Liver (tissue), 10 donors: ENCODE measurements at places on chromosomes 16 and 17.

DNA sequence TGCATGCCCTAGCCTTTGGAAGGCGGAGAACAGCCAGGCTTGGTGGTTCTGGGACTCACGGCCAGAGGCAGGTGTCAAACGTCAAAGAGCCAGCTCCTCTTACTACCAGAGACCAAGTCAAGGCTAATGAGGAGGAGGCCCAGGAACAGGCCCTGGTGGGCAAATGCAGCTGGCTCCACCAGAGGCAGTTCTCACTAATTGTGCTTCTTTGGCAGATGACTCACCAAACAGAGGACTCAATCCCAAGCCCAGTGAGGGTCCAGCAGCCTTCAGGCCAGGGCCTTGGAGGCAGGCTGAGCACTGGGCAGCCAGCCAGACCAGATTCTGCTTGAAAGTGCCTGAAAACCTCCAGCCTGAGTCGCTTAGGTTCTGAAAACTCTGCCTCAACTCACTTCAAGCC, 336.5 kb upstream of the CDH5 start:
- DNase-seq = no peak

GRCh38 chr17:73976147-73976546, 227.3 kb upstream of the RPL38 start:
- no peak for DNase-seq

DNA sequence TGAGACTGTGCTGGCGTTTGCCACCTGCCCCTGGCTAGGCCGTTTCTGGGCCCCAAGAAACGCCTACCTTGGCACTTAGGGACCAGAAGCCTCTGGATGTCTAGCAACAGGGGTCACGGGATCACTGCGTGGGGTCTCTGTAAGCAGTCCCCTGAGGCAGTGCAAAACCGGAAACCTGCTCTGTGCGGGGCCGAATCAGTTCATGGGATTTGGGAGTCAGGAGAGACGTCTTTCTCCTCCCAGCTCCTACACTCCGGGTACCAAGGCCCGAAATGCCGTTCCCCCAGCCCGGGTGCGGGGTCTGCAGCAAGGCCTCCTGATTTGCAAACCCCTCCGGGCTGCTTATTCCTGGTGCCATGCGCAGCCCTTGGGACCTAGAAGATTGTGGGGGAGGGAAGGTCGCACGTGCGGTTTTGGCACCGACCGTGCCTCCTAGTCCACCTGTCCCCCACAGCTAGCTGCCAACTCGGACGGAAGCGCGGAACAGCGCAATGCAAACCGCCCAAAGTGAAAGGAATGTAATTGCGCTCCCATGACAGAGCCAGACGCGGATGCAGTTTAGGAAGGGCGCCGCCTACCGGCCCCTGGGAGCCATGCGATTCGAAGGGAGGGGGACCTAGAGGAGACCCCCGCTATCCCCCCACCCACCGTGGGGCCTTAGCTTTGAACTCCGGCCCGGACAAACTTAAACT, 6.5 kb downstream of the IRX5 start:
- DNase-seq = no peak

GRCh38 chr16:66494916-66495315, 55.0 kb downstream of the TK2 start:
- no peak for DNase-seq

GRCh38 chr17:80604009-80604669, 59.5 kb downstream of the RPTOR start:
- no peak for DNase-seq

GRCh38 chr17:51029142-51029541, 91.5 kb downstream of the SPAG9 start:
- DNase-seq = no peak

DNA sequence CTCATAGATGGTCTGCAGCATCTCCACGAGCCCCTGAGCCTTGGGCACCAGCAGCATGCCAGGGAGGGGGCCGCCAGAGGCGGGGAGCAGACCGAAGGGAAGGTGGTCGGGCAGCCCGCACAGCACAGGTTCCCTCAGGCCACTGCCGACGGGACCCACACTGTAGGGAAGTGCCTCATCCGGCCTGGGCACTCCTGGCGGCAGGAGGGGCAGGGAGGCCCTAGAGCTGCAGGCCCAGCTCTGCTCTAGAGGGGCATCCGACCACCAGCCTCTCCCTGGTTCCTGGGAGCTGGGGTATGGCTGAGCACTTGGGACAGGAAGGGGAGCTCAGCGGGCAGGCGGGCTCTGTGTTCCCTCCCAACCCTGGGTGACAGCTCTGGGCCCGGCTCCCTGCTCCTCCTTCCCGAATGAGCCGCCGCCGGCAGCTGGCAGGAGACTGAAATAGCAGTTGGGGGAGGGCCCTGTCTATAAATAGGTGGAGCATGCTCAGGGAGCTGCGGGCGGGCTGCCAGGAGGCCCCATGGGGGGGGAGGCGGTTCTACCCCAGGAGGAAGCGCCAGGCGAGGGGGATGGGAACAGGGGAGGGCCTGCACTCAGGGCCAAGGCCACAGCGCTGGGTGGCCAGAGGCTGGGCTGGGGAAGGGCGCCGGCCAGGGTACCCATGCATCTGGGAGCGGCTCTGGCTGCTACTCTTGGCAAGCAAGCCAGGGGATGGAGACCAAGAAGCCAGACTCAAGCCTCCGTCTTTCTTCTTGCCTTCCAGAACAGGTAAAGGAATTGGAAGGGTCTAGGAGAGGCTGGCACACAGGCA, 12.4 kb downstream of the HDAC5 start:
- DNase-seq = peak; percentile 93

DNA sequence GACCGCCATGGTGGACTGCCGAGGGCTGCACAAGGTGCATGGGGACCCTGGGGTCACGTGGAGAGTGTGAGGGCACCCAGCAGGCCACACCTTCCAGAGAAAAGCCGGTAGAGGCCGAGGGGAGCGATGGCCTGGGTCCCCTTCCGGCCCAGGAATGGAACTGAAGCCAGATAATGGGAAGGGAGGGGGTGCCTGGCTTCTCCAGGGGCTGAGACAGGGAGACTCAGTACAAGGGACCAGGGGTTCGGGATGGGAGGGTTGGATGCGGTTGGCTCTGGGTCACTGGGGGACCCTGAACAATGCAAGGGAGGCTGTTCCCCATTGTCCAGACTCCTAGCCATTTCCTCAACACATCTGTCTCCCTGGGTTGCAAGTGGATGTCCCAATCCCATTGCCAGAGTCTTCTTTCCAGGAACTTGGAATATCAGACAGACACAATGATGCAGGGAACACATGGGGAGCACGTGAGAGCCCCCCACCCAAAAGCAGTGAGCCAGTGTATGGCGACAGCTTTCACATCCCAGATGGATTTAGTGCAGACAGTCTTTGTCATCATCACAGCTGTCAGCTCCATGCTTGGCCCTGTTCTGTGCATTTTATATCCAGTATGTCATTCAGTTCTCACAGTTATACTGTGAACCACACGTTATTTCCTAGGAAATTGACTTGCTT, 23.6 kb upstream of the DNAI2 start:
- DNase-seq = no peak

DNA sequence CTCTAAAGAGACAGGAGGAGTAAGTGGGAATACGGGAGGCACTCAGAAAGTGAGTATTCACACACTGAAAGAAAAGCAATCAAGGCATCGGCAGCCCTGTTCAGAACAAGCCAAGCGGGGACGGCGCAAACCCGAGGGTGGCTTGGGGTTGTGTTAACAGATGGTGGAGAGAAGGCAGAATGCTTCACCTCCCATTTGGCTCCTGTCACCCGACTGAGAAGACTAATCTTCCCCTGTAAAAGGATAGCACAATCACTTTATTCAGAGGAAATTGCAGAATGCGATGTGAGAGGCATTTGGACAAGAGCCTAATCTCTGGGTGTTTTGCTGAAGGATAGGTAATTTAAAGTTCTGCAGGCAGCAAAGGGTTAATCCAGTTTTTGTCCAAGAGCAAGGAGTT, 119.3 kb upstream of the WSCD1 start:
- no peak for DNase-seq

DNA sequence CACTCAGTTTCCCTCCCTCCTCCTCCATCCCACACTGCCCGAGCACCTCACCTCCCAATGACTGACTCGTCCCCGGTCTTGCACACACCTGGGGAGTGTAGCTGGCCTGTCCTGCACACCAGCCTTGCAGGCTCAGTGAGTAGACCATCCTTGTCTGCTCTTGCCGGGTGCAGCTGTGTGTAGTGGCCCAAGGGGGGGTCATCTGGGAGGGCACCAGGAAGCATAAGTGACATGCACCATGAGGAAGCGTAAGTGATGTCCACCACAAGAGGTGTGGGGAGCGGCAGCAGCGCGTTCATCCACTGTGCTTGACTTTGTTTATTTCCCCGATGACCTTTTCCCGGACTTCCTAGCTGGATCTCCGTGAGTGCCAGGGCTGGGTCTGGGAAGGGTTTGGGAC, 45.5 kb upstream of the CDR2 start:
- no peak for DNase-seq

GRCh38 chr17:74520790-74521480, 10.3 kb downstream of the CD300LB start:
- DNase-seq = peak; percentile 30

DNA sequence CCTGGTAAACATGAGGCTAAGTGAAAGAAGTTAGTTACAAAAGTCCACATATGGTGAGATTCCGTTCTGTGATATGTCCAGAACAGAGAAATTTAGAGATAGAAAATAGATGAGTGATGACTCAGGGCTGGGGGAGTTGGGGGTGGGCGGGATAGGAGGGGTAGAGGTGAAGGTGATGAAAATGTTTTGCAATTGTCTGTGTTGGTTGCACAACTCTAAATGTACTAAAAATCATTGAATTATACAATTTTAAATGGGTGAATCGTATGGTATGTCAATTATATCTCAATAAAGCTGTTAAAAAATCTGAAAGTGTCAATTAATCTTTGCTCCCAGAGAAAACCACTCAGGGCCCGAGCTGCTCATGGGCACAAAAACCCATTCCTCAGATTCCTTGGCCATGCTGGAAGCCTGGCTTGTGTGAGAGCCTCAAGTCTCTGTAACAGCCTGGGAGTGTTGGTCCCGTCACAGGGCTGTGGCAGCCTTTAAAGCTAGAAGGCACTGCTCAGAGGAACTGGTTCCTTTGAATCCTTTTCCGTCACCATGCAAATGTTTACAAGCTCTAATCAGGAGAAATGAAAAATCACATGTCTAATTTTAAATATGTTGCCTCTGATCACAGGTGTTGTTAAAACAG, 225.3 kb downstream of the WWOX start:
- DNase-seq = no peak

GRCh38 chr17:4365628-4366326, 698 bp downstream of the UBE2G1 start:
- DNase-seq = peak; percentile 63

DNA sequence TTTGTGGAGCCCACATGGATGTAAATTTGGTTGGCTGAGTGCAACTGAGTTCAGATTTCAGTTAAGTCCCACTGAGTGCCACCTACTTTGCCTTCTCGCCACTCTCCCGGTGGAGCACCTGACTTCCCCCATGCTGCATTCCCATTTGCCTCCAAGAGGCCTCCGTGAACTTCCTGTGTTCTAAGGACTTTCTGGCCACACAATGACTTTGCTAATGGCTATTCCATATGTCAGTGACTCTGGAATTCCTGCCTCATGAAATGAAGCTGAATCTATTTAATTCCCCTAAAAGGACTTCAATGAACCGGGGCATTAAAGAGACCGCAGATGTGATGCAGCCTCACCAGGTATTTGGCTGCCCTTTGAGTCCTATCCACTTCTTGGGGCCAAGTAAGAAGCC, 29.9 kb downstream of the ABCC12 start:
- no peak for DNase-seq

DNA sequence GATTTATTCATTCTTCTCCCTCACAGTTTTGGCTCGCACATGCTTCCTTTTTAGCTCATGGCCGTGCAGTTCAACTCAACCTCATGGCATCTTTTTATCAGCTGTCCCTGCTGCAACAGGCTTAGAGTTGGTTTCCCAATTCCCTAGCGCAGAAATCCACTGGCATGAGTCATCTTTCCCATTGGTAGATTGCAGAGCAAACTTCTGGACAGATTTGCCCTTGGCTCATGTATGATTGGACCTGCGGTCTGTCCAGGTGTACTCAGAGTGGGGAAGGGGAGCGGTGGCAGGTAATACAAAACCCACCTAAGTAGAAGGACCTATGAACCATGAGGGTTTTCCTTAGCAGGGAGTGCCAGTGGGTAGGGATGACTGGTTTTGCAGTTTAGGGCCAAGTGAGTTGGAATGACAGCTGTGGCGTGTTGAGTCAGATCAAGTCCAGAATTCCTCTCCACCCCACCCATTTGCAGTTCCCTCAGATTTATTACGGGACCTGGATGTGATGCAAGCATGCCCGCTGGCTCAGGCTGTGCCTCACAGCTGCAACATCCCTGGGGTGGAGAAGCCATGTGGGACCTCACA, 584.7 kb downstream of the WWOX start:
- no peak for DNase-seq

- DNase-seq = no peak
These were observed 154.2 kb downstream of the VPS53 start for GRCh38 chr17:560432-560873.

- DNase-seq = no peak
These were observed 26.7 kb upstream of the TEX2 start for GRCh38 chr17:64289741-64290141.

GRCh38 chr16:30621765-30622164, 11.6 kb upstream of the ZNF689 start:
- DNase-seq = no peak

GRCh38 chr17:36072431-36073121, 8.5 kb downstream of the CCL18 start:
- peak; percentile 77 for DNase-seq

DNA sequence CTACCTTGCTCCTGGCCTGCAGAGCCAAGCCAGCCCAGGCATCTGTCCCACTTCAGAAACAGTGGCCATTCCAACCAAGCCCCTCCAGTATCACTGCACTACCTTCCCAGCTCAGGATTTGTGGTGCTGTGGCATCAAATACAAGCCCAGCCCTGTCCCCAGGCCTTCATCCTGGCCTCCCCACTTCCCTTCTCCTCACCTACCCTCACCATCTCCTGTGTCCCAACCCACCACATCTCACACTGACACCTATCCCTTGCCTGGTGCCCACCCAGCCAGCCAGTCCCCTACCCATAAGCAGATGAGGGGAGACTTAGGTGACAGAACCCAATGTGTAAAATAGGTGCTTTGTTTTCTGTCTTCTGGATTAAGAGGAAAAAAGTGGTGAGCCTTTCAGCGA, 66.0 kb upstream of the CDH5 start:
- peak; percentile 14 for DNase-seq

DNA sequence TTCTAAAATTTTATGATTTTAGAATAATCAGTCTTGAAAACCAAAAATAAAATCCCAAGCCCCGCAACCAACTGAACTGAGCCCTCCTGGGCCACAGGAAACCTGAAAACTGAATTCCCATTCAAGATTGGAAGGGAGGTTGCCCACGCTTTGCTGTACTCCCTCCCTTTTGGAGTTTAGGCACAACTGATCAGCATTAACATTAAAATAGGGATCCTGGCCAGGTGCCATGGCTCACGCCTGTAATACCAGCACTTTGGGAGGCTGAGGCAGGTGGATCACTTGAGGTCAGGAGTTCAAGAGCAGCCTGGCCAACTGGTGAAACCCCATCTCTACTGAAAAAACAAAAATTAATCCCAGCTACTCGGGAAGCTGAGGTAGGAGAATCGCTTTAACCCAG, 52.7 kb upstream of the NETO2 start:
- DNase-seq = no peak

DNA sequence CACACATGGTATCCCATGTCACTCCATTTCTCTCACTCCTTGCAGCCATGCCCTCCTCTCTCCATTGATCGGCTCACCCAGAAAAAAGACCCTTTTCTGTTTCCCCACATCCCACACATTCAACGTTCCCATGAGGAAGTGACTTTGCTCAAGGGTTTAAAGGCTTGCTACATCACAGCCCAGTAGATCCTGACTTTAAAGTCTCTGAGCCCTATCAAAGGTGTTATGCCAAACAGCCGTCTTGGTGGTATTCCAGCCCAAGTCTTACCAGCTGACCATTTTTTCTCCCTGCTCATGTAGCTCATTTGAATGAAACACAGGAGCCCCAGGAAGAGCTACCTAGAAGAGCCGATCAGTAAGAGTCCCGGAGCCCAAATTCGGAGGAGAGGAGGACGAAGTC, 7.4 kb upstream of the TXNDC11 start:
- no peak for DNase-seq
